ENCODE measurements at places on chromosomes 12 and 14.

GRCh38 chr12:3138941-3139511, 61.8 kb downstream of the TSPAN9 start:
- no peak for DNase-seq

GRCh38 chr12:132422381-132423043, 67.4 kb upstream of the FBRSL1 start:
- DNase-seq: no peak

DNA sequence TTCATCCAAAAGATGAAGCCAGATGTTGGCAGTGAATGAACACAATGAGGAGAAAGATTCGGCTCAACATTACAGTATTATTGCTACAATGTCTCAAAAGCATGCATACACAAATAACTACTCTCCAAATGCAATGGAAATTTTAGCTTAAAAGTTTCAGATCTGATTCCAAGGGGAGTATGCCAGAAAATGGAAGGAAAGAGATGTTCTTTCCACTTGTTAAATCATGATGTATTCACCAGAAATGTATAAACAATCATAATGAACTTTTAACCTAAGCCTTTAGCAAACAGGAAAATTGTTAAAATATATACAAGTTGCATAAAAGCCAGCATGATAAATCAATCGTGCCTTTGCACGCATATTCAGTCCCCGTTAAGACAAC, 62.1 kb downstream of the SH2B3 start:
- DNase-seq: no peak

DNA sequence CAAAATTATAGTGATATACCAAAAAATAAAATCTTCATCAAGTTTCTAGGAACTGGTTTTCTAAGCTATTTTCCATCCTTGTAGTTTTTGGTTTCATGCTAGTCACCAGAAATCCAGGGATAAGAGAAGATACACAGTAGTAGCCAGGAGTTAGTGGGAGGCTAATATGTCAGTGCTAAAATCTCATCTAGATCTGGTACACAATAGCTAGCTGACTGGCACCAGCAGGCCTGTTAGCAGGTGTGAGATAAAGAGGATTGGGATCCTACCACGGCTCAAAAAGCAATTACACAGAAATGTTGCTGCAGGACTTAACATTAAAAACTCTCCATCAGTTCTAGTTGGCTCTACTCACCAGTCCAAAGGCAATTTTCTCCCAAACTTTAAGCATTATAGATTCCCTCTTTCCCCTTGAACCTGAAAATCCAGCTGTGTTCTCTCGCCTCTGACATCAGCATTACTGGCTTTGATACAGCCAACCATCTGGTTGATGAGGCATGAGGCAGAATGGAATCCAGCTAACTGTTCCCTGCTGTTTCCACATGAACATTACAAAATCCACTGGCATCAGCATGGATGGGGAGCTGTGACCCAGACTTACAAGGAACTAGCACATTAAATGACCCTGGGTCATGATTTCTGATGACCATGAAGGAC, 41.8 kb upstream of the CCDC196 start:
- no peak for DNase-seq

GRCh38 chr14:60981633-60982455, 799 bp downstream of the SLC38A6 start:
- peak; percentile 72 for DNase-seq

DNA sequence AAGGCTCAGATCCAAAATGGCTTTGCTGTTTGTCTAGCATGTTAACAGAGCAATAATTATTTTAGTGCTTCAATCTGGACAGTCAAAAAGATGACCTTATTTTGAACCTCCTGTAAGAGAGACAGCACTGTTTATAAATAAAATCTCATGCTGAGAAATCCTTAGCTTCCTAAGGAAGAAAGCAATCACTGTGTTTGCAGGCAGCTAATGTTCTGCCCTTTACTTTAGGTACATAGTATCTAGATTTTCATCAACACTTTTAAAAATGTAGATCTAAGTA, 105.3 kb downstream of the PRKD1 start:
- no peak for DNase-seq

DNA sequence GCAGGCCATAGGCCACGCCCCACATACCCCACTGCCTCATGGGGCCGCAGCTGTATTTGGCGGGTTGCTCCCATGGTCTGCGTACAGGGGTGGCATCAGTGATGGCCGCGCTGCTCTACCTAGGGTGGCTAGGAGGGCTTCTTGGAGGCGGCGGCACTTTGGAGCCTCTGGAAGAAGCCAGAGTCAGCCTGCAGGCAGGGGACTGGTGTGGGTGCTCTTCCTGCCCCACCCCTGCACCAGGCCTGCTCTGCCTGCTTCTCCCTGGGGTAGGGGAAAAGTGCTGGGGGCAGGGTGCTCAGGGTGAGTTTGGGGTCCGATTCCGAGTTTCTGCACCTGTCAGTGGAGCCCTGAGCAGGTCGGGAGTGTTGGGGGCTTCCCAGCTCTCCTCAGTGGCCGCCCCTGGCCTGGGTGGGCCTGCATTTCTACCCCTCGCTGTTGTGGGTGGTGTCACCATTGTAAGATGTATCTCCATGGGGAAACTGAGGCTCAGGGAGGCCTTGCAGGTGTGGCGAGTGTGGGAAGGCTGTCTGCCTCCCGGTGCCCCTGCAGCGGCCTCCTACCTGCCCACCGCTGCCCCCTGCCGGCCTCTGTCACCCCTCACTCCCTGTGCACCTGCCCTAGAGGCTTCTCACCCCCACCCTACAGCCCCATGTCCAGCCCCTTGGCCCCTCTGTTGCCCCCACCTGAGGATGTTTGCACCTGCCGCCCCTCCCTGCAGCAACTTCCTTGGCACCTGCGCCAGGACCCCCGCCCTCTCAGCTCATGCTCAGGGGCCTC, 5.5 kb downstream of the CEP170B start:
- no peak for DNase-seq
